ENCODE measurements at places on chromosomes 1 and 21.

DNA sequence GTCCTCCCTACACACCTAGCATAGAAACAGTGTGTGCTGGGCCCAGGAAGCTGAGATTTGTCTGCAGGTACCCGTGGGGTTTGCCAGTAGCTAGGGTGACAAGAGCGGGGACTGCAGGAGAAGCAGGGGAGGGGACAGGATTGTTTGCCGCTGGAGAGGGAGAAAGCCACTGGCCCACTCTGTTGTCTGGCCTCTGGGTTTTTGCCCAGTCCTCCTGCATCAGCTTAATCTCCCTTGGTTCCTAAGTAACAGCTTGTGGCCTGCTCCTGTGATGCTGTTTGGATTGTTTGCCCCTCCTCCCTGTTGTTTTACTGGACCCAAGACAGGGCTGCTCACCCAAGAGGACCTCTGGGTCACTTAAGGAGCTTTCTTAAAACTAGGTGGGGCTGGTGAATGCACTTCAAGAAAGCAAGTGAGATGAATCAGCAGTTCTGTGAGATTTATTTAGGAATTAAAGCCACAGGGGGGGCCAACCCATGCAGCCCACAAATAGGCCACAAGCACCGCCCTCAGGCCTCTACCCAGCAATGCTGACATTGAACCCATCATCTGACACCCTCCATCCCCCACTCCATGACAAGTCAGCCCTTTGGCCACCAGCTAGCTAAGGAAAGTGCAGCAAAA, 142.8 kb downstream of the ZZZ3 start:
- DNase-seq, result no peak

DNA sequence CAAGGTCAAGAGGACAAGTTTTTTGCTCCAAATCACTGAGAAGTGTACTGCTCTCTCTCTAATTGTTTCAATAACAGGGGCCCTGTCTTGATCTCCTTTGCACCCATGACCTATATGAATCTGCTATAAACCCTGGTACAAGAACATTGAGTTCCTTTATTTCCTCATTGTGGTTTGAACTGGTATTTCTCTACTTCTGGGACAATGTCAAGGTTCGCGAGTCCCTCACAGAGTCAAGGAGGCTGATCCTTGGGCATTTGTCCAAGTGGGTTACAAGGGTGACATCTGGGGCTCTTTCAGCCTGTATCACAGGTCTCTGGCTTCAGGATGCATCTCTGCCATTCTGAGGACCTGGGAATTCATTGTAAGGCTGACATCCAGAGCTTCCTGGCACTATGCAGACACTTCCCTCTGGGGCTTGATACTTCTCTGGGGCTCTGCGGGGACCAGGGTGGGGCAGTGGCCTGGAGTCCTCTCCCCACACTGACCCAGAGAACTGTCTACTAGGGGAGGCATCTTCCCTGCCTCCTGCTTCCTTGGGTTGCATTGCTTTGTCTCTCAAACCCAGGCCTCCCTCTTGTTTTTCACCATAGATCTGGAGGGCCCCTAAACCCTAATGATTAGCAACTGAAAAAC, 22.5 kb upstream of the ZNF648 start:
- DNase-seq, result no peak

DNA sequence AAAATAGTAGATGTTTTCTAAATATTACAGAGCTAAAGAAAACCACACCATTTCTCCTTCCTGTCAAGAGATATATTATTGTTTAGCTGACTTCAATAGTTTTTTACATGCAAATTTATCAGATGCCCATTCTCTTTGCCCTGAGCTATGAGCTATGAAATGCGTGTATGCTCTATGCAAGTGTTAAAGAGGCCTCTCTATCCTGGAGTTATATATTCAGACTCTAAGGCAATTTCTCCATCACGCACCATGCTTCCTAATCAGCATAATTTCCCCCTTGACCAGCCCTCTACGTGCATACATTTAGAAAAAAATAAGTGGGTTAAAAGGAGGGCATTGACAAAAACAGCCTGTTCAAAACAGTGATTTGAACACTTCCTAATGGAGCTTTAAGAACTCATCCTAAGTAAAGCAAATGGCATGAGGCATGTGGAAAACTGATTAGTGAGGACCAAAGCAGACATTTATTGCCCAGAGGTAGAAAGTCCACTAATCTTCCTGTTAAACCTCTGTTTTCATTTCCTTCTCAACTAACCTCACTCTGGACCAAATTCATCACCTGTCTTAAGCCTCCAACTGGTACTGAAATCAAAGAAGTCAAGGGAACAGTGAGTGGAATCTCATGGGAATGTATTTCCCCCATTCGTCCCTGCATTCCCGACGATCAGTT, 565.8 kb upstream of the PKN2 start:
- no peak for DNase-seq

DNA sequence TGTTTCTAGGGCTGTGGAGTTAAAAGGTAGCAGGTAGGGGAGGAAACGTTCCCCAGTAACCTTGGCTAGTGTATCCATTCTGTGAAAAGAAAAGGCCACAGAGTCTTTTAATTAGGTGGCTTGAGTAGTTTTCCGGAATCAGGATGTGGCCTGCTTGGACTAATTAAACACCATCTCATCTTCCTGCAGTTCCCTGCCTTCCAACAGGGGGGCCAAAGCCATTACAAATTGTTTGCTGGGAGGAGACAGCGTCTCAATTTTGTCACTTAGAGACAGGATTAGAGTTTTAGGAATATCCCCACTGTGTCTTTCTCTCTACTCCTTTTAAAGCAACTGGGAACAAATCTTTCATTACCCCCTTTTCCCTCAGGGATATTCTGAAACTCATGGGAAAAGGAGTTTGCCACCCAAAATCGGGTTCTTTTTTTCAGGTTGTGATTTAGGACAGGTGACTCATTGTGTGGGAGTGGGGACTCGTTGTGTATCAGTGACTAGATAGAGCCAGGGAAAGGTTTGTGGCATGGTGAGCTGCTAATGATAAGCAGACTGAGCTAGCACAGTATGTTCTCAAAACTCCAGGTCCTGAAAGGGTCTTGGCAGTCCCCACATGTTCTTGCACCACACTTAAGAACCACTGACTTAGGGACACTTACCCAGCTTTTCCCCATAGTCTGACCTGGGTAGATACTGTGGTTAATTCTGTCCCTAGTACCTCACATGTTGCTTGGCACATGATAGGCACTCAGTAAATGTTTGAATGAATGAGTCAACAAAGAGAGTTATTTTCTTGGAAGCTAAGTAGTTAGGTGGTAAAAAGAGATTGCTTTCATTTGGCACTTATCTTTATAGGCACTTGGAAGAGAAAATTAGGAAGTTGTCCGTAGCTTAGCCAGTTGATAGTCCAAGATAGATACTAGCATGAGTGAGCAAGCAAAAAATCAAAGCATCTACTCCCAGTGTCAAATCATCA, 22.5 kb downstream of the INTS3 start:
- no peak for DNase-seq

GRCh38 chr1:23643736-23644554, 47.7 kb upstream of the RPL11 start:
- DNase-seq, result no peak

DNA sequence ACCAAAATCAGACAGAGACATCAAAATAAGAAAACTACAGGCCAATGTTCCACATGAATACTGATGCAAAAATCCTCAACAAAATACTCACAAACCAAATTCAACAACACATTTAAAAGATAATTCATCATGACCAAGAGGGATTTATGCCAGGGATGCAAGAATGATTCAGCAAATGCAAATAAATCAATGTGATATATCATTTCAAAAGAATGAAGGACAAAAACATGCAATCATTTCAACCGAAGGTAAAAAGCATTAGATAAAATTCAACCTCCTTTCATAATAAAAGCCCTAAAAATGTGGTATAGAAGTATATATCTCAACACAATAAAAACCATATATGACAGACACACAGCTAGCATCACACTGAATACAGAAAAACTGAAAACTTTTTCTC, 81.5 kb upstream of the LYPLAL1 start:
- no peak for DNase-seq

DNA sequence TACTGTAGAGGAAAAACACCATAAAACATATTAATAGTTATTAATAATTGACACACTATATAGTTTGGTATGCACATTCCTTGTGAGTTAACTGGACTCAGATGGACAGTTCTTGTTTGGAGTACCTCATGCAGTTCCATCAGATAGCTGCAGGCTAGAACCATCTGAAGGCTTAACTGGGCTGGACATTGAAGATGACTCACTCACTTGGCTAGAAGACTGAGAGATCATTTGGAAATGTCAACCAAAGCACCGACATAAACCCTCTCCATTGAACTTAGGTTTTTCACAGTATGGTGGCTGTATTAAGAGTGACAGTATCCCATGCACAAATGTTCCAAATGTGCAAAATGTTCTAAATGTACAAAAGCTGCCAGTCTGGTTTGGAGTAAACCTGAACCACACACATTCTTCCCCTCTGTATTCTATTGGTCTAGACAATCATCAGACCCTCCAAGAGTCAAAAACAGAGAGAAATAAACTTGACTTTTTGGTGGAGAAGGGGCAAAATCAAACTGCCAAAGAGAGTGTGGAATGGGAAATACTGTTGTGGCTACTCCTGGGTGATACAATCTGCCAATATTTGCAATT, 708.4 kb downstream of the KCNT2 start:
- no peak for DNase-seq

DNA sequence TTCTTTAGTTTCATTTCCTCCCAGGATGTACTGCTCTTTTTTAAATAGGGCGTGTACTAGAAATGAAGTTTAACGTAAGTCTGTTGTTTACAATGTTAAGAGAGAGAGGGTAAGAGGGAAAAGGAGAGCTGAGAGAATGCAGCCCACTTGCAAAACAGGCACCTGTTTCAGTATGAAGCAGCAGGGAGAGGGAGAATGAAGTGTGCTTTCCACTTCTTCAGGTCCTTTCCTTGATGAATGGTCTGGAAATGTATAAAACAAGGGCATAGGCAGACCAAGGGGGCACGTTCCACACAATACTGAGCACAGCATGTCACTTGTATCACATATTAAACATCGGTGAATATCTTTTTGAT, 2.0 kb downstream of the KCNA3 start:
- DNase-seq, result no peak

DNA sequence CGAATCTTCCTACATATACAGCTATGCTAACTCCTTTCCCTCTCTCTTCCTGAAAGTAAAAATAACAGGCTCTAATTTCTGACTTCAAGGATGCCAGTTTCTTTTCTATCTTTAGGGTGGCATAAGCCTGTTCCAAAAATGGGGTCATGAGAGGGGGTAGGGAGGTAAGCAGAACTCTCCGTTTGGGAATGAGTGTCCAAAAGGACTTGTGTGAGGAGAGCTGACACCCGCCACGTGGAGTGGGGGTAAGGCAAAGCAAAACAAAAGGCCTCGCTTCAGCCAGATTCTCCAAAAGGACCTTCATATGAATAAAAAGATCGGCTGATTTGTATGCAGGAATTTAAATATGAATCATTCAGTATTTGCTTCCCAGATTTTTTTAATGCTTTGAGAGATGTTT, 28.6 kb downstream of the PLPPR4 start:
- DNase-seq, result no peak

DNA sequence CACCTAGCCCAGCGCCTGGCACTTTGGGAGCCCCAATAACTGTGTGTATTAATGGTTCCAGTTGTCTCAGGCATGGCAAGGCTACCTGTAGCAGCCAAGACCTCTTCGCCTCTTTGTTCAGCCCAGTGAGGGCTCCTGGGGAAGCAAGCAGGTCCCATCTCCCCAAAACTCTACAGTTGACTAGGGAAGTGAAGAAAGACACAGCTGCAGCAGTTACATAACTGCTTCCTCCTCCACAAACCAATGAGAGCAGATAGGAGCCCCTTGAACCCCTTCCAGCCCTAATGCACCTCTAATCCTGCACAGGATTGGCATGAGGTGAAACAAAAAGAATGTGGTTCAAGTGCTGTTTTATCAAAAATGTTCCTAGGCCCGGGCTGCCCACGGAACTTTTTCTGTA, 100.5 kb downstream of the SYF2 start:
- no peak for DNase-seq

DNA sequence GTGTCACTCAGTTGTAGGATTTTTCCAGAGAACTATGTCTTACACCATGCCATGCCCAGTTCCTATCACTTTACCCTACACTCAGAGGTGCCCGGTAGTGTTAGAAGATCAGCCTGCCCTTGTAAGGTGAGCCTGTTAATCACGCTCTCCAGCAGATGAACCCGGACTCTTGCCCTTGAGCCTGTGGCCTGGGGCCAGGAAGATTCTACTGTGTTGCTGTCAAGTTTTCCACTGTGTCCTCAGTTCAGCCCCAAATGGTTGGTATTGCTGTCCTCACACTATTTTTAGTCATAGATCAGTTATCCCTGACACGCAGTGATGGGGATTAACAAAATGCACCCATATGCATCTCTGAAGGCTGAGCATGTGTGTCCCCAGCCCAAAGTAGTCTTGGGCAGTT, 105.0 kb upstream of the SPAG17 start:
- no peak for DNase-seq

DNA sequence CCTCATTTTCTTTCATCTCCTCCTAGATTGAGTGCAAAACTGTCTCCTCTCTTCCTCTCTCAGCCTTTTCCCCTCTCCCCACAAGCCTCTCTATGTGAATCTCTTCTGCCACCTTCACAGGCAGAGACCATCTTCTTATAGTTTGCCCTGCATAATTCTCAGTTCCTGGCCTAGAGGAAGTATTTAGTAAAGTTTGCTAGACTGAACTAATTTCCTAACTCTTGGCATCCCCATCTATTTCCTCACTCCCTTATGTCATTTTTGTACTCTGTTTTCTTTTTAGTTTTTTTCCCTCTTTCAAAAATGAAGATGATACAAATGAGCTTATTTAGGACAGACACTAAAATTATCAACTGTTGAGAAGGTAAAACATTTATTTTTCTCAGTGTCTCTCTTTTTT, 66.0 kb downstream of the XCL2 start:
- DNase-seq, result no peak

DNA sequence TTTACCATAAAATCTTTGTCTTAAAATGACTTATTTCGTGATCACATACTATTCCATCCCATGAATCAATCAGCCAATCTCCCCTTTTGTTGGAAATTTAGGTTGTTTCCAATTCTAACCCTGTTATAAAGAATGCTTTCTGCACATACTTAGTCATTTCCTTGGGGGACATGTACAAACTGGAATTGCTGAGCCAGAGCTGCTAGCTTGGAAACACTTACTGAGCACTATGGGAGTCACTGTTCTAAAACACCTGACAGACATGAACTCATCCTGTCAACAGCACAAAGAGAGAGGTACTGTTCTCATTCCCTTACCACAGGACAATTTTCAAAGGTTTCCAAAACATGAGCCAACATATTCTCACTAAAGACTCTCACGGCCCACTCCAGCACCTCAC, 32.1 kb downstream of the AK2 start:
- no peak for DNase-seq

Data from stimulated activated CD4-positive, alpha-beta T cell treated with anti-CD3 and anti-CD28 coated beads, Interleukin-1b, Interleukin-23, amount 100 ng/mL, for 1 hour (primary cell).